ENCODE measurements at places on chromosomes 12 and 14.
A peak's percentile ranks its signal among the peaks of the same experiment; 100 is the strongest.

- no peak for DNase-seq
These were observed 49.7 kb downstream of the IQSEC3 start for GRCh38 chr12:115960-116915.

GRCh38 chr12:110780448-110780847 lies 37.8 kb upstream of the PPP1CC start:
- no peak for DNase-seq

DNA sequence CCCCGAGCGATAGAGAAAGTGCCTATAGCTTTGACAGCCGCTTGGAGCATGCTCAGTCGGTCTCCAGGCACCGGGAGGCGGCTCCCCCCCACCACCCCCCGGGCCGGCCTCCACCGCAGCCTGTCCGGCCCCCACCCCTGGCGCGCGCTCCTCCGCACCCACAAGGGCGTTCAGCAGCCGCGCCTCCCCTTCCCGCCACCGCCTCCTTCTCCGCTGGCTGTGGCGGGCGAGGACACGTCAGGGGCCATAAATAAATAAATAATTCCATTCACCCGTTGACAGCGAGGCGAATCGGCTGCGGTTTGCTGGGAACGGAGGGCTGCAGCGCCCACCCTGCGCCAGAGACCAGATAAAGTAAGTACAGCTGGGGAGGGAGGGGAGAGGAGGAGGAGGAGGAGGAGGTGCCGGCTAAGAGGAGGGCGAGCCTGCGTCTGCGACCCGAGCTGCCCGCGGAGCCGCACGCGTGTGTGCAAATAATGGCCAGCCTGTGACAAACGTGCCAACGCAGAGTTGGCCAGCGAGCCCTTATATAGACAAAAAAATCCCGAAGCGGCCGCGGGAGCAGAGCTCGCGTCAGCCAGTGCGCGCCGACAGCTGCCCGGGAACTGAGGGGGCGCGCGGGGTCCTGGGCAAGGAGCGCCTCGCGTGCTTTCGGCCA lies at the start of gene SLC16A7:
Gene SLC16A7 (plus strand): TSS at position 147 of the 658 bp plus-strand sequence. CDS start 108,773 bp downstream, outside the sequence.
- DNase-seq = peak; percentile 82

GRCh38 chr14:75044752-75045151 lies 6.5 kb downstream of the MLH3 start:
- no peak for DNase-seq

DNA sequence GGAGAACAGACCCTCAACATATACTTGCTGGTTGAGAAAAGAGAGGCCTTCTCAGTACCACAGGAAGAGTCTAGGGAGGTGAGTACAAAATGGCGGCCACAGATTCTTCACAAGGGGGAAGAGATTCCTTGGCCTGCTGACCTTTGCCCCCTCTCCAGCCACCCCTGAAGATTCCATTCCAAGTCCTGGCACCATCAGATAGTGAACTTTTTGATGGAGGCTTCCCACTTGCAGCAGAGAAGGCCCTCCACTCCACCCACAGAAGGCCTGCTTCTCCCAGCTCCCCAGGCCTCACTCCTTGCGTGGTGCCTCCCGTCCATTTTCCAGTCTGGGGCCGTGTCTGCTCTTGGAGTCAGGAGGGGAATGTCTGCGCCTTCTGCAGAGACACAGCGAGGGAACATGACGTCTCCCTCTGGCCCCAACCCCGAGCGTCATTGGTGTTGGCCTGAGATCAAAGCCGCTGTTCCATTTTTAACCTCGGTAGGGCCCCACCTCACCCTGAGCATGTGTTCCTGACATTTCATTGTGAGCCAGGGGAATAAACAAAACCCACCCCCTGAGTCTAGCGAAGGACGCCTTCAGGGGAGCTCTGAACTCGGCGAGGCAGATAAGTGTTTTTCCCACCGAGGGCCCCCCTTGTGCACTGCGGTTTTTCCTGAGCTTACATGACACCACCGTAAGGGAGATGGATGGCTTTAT lies 268.7 kb upstream of the TBX3 start:
- DNase-seq = no peak

DNA sequence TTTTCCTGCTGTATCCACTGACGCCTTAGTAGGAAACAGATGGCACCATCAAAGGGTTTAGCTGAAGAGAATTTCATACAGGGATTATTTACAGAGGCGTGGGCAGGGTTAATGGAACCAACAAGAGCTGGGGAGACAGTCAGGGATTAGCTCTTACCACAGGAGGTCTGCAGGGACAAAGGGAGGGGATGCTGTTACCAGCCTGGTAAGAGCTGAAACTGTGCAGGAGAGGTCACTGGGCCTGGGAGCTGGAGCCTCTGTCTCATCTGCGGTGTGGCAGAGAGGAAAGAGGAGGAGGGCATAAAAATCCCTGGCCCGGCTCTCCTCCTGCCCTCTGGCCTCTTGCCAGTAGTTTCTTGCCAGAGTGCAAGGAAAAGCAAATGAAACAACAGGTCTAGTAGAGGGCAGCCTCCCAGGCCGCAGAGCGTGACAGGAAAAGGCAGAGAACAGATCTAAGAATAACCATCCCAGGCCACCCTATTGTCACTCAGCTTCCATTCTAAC lies 18.9 kb upstream of the POC1B start:
- DNase-seq = no peak

DNA sequence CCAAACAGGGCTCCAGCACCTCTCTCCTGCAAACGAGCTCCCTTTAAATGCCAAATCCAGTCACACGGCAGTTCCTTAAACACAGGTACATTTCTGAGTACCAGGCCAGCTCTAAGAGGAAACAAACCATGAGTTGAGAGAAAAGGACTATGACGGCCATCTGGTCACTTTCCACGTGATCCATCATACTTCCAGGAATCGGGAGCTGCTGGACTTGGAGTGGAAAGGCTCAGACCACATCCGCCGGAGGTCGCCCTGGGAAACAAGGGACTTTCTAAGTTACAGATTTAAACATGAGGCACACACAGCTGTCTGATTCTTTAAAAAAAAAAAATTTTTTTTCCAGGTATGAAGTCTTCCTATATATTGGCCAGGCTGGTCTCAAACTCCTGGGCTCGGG lies 39.2 kb downstream of the ACADS start:
- DNase-seq = no peak

GRCh38 chr12:109863847-109864712 lies 16.3 kb downstream of the GLTP start:
- DNase-seq = no peak

- DNase-seq = no peak
These were observed 429.0 kb downstream of the MDGA2 start for GRCh38 chr14:47246367-47246766.

DNA sequence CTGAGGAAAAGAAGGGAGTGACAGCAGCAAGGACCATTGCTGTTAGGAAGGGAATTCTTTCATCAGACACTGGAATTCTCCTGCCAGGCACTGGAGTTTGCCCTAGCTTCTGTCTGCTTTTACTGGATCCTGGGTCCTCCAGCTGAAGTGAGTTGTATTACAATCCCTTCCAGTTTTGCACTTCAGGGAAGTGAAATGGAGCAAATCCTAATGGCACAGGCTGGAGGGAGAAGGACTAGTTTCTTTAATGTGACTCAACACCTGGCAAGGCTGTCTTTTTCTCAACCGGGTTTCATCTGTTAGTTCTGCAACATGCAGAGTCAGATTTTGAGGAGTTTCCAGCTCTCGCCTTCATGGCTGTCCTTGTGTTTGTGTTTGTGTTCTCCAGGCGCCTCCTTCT lies 45.8 kb downstream of the ETV6 start:
- no peak for DNase-seq
